ENCODE measurements at places on chromosomes 6 and 20.

- DNase-seq: no peak
These were observed 998.0 kb upstream of the GJE1 start for GRCh38 chr6:141134723-141135122.

GRCh38 chr6:156068881-156069280 lies 613.2 kb upstream of the NOX3 start:
- DNase-seq: no peak

- no peak for DNase-seq
These were observed 10.3 kb downstream of the SLC22A3 start for GRCh38 chr6:160358225-160359119.

DNA sequence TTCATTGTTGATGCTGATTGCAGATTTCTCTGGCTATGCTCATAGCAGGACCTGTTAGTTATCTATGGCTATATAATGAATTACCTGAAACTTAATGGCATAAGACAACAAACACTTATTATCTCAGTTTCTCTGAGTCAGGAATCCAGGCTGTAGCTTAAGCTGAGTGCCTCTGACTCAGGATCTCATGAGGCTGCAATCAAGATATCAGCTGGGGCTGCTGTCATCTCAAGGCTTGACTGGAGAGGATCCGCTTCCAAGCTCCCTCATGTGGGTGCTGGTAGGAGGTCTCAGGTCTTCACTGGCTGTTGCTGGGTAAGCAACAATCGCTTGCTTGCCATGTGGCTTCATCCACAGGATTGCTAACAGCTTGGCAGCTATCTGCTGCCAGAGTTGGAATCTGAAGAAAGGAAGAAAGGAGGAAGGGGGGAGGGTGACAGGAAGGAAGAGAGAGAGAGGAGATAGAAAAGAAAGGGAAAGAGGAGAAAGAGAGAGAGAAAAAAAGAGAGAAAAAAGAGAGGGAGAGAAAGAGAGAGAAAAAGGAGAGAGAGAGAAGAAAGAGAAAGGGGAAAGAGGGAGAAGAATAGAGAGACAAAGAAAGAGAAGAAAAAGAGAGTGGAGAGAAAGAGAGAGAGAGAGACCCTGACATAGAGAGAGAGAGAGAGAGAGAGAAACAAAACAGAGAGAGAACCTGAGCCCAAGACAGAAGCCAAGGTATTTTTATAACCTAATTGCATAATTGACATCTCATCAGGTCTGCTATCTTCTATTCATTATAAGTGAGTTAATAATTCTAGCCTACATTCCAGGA lies 579.0 kb upstream of the BTBD3 start:
- DNase-seq: peak; percentile 11

- peak; percentile 39 for DNase-seq
These were observed 105.2 kb upstream of the MAN1A1 start for GRCh38 chr6:119454714-119455113.

DNA sequence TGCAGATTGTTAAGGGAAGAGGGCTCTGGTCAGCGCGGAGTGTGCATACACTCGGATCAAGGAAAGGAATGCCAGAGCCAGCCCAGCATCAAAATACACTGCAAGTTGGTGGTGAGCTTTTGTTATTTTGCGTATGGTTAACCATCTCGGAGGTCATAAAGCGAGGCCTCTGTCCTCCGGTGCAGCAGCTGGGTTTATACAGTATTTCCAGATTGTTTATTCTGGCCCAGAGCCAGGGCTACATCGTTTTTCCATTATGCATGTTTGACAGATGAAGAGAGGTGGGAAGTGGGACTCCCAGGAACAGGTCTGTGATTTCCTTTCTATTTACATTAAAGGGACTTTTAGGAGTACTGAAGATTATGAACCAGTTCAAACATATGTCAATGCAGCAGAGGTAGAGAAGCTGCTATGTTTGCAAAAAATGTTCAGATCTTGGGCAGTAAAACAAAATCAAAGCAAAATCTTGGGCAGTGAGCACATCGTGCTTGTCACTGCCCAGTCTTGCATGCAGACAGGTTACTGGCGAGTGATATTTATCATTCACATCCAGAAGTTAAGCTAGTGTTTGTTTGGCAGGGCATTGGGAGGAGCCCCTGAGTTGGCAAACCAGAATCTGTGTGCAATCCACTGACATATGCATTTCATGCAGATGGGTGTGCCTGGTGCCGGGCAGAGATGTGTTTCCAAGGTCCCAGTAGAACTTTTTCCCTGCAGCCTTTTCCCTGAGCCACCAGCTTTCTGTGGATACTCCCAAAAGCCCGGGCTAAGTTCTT lies 256.3 kb upstream of the TAB2 start:
- DNase-seq: peak; percentile 38

- no peak for DNase-seq
These were observed 25.7 kb downstream of the PSMG4 start for GRCh38 chr6:3284436-3284876.

- DNase-seq: no peak
These were observed 16.7 kb upstream of the GCM1 start for GRCh38 chr6:53165293-53165692.

- no peak for DNase-seq
These were observed 11.0 kb downstream of the DSTN start for GRCh38 chr20:17580895-17581294.

DNA sequence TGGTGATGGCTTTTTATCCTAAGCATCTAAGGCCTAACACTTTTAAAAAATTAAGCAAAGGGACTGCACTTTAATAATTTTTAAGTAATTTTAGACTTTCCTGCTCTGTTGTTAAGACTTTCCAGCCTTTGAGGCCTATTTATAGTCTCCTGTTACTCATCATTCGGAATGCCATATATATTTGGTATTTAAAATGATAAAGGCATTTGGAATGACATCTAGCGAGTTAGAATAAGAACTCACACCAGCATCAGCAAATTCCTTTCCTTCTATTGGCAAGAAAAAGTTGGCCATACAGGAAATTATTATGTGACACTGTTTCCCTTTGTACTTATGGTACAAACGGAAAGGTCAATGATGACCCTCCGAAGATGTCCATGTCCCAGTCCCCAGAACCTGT lies 88.1 kb upstream of the STMND1 start:
- peak; percentile 78 for DNase-seq

- DNase-seq: peak; percentile 92
These were observed 176.3 kb upstream of the CDYL start for GRCh38 chr6:4599924-4600323.

DNA sequence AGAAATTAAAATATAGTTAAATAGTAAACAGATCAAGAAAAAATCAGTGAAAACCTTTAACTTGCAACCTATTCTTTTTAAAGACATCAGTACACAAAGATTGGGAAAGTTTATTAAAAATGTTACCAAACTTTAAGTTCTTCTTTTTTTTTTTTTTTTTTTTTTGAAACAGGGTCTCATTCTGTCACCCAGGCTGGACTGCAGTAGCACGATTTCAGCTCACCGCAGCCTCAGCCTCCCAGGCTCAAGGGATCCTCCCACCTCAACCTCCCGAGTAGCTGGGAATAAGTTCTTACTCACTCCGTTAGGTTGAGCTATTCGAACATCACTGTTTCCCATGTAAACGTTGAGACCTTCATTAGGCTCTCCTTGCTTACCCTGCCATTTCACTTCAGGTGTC lies 5.6 kb downstream of the MAP3K5 start:
- DNase-seq: no peak

- no peak for DNase-seq
These were observed 20.5 kb upstream of the TIAM2 start for GRCh38 chr6:154974485-154975149.

Data from fibroblast of mammary gland (primary cell).